Testis (tissue), 5 donors: ENCODE measurements at places on chromosomes 3 and 15.

GRCh38 chr3:194109192-194109863, 26.6 kb upstream of the HES1 start:
- H3K27ac ChIP-seq = no peak overlapping the region
- no peaks in the 10 kb centered on the region for H3K36me3 ChIP-seq
- H3K4me3 ChIP-seq = no peak overlapping the region

DNA sequence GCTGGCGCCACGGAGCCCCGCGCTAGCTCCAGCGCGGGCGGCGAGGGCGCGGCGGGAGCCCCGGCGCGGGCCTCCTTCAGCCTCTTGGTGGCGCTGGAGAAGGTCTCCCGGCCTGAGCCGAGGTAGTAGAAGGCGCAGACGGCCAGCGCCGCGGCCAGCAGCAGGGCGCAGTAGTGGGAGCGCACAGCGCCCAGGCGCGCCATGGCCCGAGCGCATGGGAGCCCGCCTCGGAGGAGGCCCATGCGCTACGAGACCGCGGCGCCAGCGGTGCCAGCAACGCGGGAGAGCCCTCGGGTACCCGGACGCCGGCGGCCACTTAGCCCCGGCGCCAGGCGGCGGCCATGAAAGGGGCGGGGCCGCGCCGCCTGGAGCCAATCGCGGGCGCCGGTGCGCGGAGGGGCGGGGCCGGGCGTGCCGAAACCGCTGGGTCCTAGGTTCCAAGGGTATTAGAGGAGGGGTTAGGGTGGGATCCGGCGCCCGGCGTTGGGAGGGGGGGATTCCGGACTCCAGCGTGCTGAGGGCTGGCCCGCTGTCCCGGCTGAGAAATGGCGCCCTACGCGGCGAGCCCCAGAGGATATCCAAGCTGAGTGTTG, at the start of gene XXYLT1:
Gene XXYLT1 (minus strand): TSS at position 343 of the 593 bp plus-strand sequence. CDS start 101 bp downstream, at position 242.
- H3K36me3 ChIP-seq = no peaks in the 10 kb centered on the region
- H3K4me3 ChIP-seq = peak within 1 kb of the TSS; percentile 82
- DNase-seq = peak; percentile 92
- H3K27ac ChIP-seq = peak within 1 kb of the TSS; percentile 63
- no peaks in the 10 kb centered on the region for H3K27me3 ChIP-seq
- H3K4me1 ChIP-seq = peaks cover 20% of the 10 kb centered on the region

DNA sequence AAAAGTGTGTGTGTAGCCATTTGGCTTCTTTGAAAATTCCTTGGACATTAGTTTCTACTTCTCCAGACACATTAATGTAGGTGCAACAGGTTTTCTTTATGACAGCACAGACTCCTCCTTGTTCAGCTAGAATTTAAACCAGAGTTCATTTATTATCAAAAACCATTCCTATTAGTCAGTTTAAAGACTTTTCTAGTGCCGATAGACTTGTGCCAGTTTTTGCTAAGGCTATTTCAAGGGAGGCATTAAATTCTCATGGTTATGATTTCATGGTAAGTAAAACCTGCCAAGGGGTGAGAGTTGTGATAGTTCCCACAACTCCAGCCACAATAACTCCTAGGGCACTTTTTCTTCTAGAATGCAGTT, 20.6 kb upstream of the SENP7 start:
- no peaks in the 10 kb centered on the region for H3K4me1 ChIP-seq
- no peak for DNase-seq
- no peak overlapping the region for H3K27ac ChIP-seq
- H3K36me3 ChIP-seq = no peaks in the 10 kb centered on the region
- H3K27me3 ChIP-seq = no peaks in the 10 kb centered on the region
- no peak overlapping the region for H3K4me3 ChIP-seq

GRCh38 chr3:40620151-40620550, 95.4 kb downstream of the ZNF621 start:
- H3K36me3 ChIP-seq = no peaks in the 10 kb centered on the region
- H3K4me3 ChIP-seq = no peak overlapping the region
- DNase-seq = no peak
- no peaks in the 10 kb centered on the region for H3K4me1 ChIP-seq

DNA sequence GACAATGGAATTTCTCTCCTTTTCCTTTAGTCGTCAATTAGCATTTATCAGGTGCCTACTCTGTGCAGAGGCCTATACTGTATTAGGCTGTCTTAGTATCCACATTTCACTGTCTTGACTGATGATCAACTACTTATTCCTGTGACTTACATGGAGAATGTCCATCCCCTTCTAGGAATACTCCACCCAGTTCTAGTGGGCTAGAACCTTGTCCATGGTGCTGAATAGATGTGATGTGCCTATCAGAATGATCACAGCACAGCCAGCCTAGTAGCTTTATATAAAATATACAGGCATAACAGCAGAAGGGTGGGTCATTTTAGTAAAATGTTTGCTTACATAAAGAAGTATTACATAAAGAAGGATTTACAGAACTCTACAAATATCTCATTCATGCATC, 621.4 kb downstream of the PDCD6IP start:
- H3K27me3 ChIP-seq = no peaks in the 10 kb centered on the region
- no peak overlapping the region for H3K4me3 ChIP-seq
- no peak overlapping the region for H3K27ac ChIP-seq
- H3K4me1 ChIP-seq = no peaks in the 10 kb centered on the region
- H3K36me3 ChIP-seq = no peaks in the 10 kb centered on the region
- DNase-seq = no peak

DNA sequence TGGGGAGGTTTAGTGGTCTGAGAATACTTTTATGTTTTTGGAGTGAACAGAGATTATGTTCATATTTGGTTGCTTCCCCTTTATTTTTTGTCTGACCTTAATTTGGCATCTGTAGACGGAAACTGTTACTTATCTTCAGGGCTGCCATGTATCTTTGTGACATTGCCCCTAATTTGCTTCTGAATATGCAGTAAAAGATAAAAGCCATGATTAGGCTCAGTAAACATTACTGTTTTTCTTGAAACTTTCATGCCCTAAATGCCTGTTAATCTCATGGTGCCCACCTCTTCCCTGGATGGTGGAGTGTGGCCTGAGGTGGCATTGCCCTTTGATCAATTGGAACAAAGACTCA, 106.7 kb downstream of the C3orf70 start:
- no peaks in the 10 kb centered on the region for H3K4me1 ChIP-seq
- no peak overlapping the region for H3K27ac ChIP-seq
- no peak overlapping the region for H3K4me3 ChIP-seq
- no peaks in the 10 kb centered on the region for H3K36me3 ChIP-seq

DNA sequence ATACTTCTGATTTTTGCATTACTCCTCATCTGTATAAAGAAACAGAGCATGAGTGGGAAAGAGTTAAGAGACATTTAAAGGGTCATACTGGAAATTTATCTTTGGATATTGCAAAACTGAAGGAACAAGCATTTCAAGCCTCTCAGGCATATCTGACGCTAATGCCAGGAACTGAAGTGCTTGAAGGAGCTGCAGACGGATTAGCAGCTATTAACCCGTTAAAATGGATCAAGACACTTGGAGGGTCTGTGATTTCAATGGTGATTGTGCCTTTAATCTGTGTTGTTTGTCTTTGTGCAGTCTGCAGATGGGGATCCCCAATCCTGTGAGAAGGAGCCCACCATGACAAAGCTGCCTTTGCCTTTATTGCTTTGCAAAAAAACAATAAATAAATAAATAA, 202.5 kb upstream of the UBE3A start:
- no peak overlapping the region for H3K4me3 ChIP-seq
- no peak overlapping the region for H3K27ac ChIP-seq
- H3K4me1 ChIP-seq = peaks cover 6% of the 10 kb centered on the region
- no peaks in the 10 kb centered on the region for H3K27me3 ChIP-seq
- no peak for DNase-seq

DNA sequence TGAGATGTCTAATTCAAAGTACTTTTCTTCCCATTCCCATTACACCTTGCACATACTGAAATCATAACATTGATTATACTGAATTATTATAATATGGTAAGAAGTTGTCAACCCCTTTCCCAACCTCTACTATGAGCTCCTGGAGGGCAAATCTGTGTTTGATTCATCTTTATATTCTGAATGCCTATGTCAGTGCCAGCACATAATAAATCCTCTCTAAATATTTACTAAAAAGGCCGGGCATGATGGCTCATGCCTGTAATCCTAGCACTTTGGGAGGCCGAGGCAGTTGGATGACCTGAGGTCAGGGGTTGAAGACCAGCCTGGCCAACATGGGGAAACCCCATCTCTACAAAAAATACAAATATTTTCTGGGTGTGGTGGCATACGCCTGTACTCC, 392.5 kb upstream of the CADM2 start:
- H3K27me3 ChIP-seq = no peaks in the 10 kb centered on the region
- no peak for DNase-seq
- no peak overlapping the region for H3K4me3 ChIP-seq
- H3K36me3 ChIP-seq = no peaks in the 10 kb centered on the region
- no peak overlapping the region for H3K27ac ChIP-seq
- no peaks in the 10 kb centered on the region for H3K4me1 ChIP-seq

GRCh38 chr15:83692746-83693581, 39.0 kb downstream of the ADAMTSL3 start:
- no peak overlapping the region for H3K4me3 ChIP-seq
- H3K27ac ChIP-seq = no peak overlapping the region
- peaks cover 5% of the 10 kb centered on the region for H3K4me1 ChIP-seq

DNA sequence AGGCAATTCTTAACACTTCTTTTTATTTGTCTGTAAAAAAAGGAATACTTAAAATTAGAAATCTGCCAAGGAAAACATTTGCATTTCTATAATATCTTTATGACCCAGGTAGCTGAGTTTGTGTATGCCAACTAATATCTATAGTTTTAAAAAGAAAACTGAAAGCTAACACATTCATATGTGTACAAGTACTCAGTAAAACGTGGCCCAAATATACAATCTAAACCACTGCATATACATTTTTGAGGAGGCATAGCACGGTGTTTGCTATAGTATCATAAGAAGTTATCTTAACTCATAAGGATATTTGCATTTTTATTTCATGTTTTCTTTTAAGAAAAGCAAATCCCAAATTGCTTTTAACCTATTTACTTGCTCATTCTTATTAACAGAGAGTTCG, 172.7 kb downstream of the ZBTB20 start:
- no peaks in the 10 kb centered on the region for H3K27me3 ChIP-seq
- no peak overlapping the region for H3K4me3 ChIP-seq
- H3K36me3 ChIP-seq = no peaks in the 10 kb centered on the region
- no peak for DNase-seq

DNA sequence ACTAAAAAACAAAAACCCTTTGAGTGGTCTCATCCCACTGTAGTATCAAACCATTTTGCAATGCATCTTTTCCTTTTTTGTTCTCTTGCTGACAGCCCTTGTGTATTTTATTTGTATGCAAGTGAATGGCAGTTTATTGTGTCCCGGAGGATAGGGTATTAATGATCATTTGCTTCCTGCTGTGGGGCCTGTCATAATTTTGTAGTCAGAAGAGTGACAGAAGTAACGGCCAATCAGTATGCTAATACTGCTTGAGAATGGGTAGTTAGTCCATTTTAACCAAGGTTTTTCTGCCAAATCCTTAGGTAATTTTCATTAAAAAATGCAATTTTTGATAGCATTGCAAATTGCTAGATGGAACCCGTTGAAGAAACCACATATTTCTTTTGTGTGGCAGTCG, 75.5 kb upstream of the PLSCR5 start:
- H3K27ac ChIP-seq = no peak overlapping the region
- H3K4me3 ChIP-seq = no peak overlapping the region
- DNase-seq = no peak
- no peaks in the 10 kb centered on the region for H3K4me1 ChIP-seq
- H3K27me3 ChIP-seq = no peaks in the 10 kb centered on the region
- no peaks in the 10 kb centered on the region for H3K36me3 ChIP-seq

- peak; percentile 90 for DNase-seq
- no peaks in the 10 kb centered on the region for H3K27me3 ChIP-seq
- H3K27ac ChIP-seq = peak overlapping the region; percentile 86
These were observed 14.9 kb downstream of the PLEKHO2 start for GRCh38 chr15:64856429-64857145.

DNA sequence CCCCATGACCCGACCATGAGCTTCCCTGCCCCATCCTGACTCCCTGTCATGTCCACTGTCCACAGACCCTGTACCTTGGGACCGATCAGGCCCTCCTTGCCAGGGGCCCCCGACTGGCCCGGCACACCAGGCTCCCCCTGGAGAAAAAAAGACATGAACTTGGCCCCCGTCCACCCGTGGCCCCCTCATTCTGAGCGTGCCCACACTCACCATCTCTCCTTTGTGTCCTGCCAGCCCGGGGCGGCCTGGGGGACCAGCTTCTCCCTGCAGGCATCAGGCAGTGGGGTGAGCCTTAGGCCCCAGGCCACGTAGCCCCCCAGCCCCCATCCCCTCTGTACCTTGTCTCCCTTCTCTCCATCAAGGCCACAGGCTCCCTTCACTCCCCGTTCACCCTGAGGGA, 3.9 kb upstream of the UCN2 start:
- H3K36me3 ChIP-seq = no peaks in the 10 kb centered on the region
- no peak overlapping the region for H3K27ac ChIP-seq
- H3K4me3 ChIP-seq = no peak overlapping the region
- H3K4me1 ChIP-seq = no peaks in the 10 kb centered on the region
- DNase-seq = no peak
- no peaks in the 10 kb centered on the region for H3K27me3 ChIP-seq

DNA sequence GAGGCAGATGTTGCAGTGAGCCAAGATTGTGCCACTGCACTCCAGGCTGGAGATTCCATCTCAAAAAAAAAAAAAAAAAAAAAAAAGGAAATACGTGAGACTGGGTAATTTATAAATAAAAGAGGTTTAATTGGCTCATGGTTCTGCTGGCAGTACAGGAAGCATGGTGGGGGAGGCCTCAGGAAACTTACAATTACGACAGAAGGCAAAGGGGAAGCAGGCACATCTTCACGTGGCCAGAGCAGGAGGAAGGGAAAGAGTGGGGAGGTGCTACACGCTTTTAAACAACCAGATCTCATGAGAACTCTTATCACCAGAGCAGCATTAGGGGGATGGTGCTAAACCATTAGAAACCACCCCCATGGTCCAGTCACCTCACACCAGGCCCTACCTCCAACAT, 138.2 kb upstream of the IL12A start:
- no peaks in the 10 kb centered on the region for H3K4me1 ChIP-seq
- H3K27me3 ChIP-seq = no peaks in the 10 kb centered on the region
- no peak for DNase-seq
- no peak overlapping the region for H3K27ac ChIP-seq

- no peak overlapping the region for H3K27ac ChIP-seq
- H3K4me3 ChIP-seq = peak overlapping the region; percentile 65
- no peak for DNase-seq
- no peaks in the 10 kb centered on the region for H3K27me3 ChIP-seq
These were observed 908 bp downstream of the CCNB2 start for GRCh38 chr15:59105854-59106253.

GRCh38 chr3:120177707-120178306, 83.6 kb upstream of the GSK3B start:
- H3K4me1 ChIP-seq = no peaks in the 10 kb centered on the region
- no peaks in the 10 kb centered on the region for H3K27me3 ChIP-seq
- no peaks in the 10 kb centered on the region for H3K36me3 ChIP-seq
- no peak overlapping the region for H3K4me3 ChIP-seq

DNA sequence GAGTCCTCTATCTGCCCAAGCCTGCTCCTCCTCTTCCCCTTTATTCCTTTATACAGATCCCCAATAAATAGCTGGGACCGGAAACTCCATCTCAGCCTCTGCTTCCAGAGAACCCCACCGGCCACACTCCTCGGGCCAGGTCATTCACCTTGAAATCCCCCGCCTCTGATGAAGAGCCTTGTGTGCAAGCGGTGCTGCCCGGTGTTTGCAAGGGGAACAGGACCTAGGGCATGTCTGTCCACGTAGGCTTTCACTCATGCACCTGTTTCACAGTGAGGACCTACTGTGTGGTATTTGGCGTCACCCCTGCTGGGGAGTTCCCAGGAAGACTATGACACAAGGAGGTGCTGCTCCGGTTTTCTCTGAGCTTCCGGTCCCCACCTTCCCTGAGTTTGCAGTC, 54.0 kb downstream of the WNT7A start:
- DNase-seq = no peak
- H3K4me3 ChIP-seq = no peak overlapping the region
- no peaks in the 10 kb centered on the region for H3K4me1 ChIP-seq
- no peaks in the 10 kb centered on the region for H3K36me3 ChIP-seq
- H3K27ac ChIP-seq = no peak overlapping the region
